ENCODE measurements at places on chromosomes 6 and 20.

- no peak for DNase-seq
These were observed 23.7 kb upstream of the KIF16B start for GRCh38 chr20:16596991-16597390.

- no peak for DNase-seq
These were observed 104.1 kb downstream of the CDH4 start for GRCh38 chr20:61356196-61356595.

GRCh38 chr20:53034899-53035298 lies 62.7 kb downstream of the TSHZ2 start:
- DNase-seq: no peak

- peak; percentile 97 for DNase-seq
These were observed 18.1 kb downstream of the TUBB2B start for GRCh38 chr6:3209114-3210023.

DNA sequence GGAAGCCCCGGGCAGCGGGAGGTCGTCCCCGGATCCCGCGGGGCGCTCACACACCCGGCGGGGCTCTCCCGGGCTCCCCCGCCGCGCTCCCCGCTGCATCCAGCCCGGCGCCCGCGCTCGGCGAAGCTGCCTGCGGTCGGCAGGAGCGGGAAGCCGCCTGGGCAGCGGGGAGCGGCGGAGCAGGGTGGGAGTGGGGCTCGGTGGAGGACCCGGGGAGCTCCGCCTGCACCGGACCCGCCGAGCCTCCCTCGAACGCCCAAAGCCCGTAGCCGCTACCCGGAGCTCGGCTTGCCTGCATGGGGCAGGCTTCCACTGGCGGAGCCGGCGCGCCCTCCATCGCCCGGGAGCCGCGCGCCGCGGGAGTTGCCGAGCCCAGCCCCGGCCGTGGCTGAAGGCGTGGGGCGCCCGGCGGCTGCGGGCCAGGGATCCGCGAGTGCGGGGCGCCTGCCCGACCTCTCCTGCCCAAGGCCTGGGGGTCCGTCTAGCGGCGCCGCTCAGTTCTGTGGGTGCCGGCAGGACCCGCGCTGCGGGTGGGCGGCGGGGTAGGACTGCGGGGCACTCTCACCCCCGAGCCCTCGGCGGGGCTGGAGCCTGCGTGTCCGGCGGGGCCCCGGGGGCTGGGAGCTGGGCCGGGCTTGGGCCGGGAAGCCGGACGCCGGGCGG lies 671 bp downstream of the CDH4 start:
- peak; percentile 45 for DNase-seq

- DNase-seq: no peak
These were observed 17.5 kb downstream of the PIM1 start for GRCh38 chr6:37187321-37188022.

DNA sequence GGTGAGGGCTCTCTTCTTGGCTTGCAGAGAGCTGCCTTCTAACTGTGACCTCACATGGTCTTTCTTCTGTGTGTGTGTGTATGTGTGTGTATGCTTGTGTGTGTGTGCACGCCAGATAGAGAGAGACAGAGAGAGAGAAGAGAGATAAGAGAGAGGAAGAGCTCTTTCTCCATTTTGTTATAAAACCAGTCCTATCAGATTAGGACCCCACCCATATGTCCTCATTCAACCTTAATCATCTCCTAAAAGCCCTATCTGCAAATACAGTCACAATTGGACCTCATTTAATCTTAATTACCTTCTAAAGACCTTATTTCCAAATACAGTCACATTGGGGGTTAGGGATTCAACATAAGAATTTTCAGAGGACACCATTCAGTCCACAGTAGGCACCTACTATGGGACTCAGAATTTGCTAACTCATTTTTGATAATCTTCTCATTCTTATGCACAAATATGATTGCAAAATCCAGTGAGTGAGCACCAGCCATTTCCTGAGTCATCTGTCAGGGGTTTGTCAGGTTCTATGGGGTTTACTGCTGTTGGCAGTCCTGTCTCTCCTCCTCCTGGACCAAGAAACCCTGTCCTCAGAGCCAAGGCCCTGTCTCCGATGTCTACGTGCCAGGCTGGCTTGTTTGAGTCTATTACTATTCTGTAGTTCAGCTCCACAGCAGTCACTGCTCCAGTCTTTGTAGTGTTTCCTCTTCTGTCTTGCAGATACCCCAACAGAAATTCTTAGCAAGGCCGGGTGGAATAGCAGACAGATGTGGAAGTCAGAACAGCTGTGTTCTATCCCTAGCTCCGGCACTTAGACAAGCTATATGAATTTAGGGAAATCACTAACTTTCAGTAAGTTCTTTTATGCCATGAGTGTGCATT lies 59.0 kb upstream of the FAM184A start:
- DNase-seq: peak; percentile 67

DNA sequence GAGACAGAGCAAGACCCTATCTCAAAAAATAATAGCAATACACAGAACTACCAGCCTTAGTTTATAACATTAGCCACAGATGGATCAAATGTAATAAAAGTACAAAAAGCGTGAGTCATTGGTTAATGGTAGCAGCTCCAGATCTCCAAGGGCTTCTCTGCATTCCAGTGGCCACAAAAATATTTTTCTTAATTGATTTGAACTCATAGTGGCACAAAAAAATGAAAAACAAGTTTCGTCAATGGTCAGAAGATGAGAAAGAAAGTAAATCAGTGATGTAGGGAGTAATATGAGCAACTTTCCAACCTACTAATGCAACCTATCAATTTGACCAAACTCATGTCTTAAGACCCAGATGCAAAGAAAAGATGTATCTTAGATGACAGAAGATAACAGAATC lies 79.6 kb downstream of the CEP57L1 start:
- peak; percentile 58 for DNase-seq

- DNase-seq: peak; percentile 86
These were observed 131.3 kb downstream of the GJA10 start for GRCh38 chr6:90025523-90026061.

GRCh38 chr6:93801101-93801847 lies 381.9 kb upstream of the EPHA7 start:
- DNase-seq: no peak

GRCh38 chr6:107699697-107700325 lies 124.3 kb downstream of the SCML4 start:
- DNase-seq: no peak

DNA sequence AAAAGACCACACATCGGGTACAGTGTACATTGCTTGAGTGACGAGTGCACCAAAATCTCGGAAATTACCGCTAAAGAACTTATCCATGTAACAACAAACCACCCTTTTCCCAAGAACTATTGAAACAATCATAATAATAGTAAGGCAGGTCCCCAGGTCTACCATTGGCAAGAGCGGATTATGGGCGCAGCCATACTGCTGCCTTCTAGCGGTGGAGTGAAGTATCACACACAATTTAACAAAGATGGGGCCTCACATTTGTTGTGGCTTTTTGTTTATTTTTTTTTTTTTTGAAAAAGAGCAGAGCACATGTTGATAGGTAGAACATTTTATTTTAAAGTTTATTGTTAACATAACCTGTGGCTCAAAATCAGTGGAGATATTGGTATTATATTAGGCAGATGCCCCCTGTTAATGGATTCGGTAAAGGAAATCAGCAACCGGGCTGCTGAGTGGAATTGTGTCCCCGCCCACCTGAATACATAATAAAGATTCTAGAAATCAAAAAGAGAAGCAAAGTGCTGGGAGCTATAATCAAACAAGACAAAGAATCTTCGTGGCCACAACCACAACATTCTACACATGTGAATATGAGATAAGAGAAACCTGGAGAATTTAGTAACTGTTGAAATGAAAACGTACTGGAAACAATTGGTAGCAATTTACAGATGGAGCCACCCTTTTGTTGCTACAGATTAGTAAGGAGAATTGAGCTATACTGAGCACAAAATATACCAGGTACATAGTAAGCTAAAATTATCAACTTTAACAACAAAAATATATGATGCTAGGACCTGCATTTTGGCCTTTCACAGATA lies 94.2 kb upstream of the EXOC2 start:
- DNase-seq: no peak

GRCh38 chr6:133804265-133804664 lies 84.6 kb upstream of the TCF21 start:
- DNase-seq: peak; percentile 67

DNA sequence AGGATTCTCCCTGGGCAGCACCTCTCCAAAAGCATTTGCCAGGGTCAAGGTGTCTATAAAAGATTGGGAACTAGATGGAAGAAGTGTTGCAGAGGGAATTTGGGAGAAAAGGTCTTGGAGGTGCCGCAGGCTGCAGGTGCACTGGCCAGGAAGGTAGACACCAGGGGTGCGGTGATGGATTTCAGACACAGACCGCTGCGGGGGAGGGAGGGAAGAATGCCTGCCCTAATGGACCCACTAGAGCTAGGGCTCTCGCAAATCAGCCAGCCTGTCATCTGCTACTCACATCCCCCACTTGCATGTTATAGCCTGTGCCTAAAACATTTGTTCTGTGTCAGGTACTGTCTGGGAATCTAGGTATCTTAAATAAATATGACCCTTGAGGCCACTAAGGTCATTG lies 193.6 kb upstream of the SLC24A3 start:
- no peak for DNase-seq

GRCh38 chr6:161374971-161375873 lies 101.4 kb upstream of the AGPAT4 start:
- no peak for DNase-seq

DNA sequence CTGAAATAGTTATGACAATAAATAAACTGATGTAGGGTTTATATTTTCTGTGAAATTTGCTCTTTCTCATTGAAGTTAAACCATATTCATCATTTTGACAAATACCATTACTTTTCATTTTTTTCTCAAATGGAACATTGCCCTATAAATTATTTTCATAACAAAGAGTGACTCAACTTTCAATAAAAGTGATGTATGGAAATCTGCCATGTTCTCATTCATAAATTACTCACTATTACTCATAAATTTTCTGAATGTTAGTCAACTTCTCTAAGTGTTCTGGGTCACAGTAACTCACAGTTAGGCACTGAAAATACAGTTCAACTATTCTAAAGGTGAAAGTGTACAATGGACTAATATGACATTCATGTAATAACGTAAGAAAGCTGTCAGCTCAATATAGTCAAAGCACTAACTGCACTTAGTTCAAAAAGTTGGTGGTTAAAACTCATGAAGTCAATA lies 19.0 kb upstream of the STX11 start:
- peak; percentile 79 for DNase-seq

GRCh38 chr6:124260337-124260736 lies 456.7 kb downstream of the NKAIN2 start:
- DNase-seq: no peak

DNA sequence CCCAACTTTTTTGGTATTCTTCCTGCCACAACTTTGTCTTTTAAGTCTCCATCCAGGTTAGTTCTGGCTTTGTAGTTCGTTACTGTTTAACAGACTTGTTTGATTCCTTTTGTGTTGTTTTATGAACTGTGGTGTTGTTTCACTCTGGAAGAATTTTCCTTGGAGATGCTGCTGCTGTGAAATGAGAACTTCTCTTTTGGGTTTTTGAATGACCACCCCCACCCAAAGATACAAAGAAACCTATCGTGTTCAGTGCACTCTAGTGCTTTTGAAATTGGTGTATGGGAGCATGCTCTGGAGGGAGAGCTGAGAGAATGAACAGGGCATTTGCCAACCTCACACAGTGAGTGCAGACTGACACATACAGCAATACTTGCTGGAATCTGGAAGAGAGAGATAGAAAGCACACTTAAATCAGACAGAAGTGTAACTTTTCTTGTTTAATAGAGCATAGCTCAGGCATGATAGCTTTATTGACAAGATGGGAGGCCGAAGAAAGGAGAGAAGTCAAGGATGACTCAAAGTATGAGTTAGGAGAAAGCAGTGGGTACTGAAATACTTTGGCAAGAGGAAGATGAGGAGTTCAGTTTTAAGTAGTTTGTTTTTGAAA lies 293.1 kb downstream of the SOX4 start:
- peak; percentile 57 for DNase-seq

GRCh38 chr6:117919775-117920729 lies 13.0 kb downstream of the SLC35F1 start:
- no peak for DNase-seq

- peak; percentile 45 for DNase-seq
These were observed 39.4 kb upstream of the ENPP4 start for GRCh38 chr6:46090115-46091079.

DNA sequence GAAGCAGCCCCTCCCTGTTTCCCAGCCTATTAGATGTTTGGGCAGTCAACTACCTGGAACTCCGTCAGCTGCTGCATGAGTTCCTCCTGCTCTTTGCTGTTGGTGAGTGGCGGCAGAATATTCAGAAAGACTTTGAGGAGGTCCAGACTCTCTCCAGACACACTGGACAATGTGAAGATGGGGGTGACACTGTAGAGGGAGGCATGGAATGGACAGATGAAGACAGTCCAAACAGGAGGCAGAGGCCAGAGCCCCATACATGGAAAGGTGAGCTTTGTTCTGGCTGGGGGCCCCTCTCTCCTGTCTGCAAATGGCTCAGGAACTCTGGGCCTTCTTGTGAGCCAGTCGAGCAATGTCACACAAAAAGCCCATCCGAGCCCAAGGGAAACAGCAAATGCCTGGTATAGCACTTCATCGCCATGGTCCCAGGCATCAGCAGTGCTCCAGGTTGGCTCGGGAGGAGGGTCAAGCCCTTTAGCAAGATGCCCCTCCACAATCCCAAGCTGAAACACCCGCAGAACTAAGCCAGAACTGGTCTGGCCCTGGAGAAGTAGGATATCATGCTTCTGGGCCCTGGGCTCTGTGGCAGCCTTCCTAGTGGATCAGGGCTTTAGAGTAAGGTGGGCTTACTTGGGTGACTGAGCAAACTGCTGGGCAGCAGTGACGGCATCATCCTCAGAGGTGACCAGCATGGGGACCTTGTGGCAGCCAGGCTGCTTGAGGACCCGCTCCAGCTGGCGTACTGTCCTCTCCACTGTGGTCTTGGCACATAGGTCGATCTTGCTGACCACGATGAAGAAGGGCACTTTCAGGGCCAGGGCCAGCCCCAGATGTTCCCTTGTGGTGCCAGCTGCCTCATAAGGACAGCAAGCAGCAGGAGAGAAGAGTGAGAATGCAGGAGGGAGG lies 4.9 kb downstream of the GTPBP2 start:
- DNase-seq: no peak

- DNase-seq: peak; percentile 9
These were observed 20.5 kb upstream of the TBC1D32 start for GRCh38 chr6:121354764-121355163.

DNA sequence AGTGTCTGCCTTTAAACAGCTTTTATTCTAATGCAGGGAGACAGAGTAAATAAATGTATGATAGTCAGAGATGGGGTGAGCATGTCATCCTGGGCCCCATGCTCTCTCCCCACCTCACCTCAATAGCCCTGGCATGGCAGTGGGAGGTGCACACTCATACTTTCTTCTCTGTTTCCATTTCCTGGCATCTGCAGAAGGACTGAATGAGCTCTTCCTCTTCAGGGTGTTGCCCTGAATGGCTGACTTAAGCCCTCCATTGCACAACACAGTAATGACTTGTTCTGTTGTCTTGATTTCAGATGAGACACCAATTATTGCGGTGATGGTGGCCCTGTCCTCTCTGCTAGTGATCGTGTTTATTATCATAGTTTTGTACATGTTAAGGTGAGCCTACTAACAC lies 57.0 kb upstream of the GNRH2 start:
- peak; percentile 76 for DNase-seq
